ENCODE measurements at places on chromosomes 2 and 18. TPM values are rescaled to one million over a fixed set of nuclear protein-coding genes. Genes with fewer than 3 reads are reported as not detected.

The CDH19 gene
- 17.3 TPM for total RNA-seq

The CKAP2L gene
- total RNA-seq, result not detected

The GAL3ST2 gene
- not detected for total RNA-seq

The HOXD9 gene
- total RNA-seq, result not detected

The ASB18 gene
- total RNA-seq, result 49.8 TPM

The AQP12A gene
- total RNA-seq, result not detected

DNA sequence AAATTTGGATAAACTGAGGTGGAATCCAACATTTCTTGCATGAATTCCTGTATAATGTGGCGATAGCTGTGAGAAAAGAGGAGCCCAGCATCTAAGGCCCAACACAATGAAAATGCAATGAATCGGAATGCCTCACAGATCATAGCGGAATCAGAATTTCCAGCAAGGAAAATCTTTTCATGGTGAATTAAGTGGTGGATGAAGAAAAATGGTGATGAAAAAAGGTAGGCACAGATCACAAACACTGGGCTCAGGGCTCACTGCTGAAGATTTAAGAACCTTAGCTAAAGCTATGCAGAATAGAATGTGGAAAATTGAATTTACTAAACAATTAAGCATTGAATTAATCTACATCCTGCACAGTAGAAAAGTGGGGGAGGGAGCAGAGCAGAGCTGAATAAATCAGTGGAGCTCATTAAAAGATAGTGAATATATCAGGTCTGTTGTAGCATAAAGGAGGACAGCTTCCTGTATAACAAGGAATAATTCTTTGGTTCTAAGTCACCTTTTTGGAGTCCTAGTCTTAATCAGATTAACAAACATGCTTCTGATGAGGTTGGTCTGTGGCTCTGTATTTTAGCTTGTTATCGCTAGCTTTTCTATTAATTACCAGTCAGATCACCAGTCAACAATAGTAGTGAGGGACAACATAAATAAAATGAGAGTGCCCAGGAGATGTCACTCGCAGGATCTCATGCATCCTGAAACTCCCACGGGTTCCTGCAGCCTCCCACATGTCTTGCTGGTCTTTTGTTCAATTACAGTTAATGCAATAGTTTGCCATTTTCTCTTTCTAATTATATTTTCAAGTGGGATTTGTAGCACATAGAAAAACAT is 27.0 kb downstream of the MEIS1 start:
- no peaks in the 10 kb centered on the region for H3K36me3 ChIP-seq
- no peak for DNase-seq
- no peak overlapping the region for H3K4me3 ChIP-seq
- no peak overlapping the region for H3K27ac ChIP-seq

DNA sequence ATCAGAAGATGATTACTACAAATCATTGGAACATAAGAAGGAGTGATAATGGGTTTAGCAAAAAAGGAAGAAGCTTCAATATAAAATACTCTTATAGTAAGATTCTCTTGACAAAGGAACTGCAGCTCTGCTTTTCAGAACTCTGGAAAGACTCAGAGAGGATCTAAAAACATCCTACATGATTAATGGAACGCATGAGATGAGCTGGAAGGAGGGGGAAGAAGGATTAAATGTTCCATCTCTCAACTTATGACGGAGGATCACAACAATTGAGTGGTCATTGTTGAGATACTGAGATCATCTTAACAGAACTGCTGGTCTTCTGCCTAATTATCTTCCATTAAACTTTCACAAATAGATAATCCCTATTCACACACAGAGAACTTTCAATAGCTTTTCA is 267.5 kb upstream of the SLC8A1 start:
- H3K27me3 ChIP-seq, result no peaks in the 10 kb centered on the region
- H3K36me3 ChIP-seq, result no peaks in the 10 kb centered on the region
- H3K4me3 ChIP-seq, result no peak overlapping the region
- no peak for DNase-seq

DNA sequence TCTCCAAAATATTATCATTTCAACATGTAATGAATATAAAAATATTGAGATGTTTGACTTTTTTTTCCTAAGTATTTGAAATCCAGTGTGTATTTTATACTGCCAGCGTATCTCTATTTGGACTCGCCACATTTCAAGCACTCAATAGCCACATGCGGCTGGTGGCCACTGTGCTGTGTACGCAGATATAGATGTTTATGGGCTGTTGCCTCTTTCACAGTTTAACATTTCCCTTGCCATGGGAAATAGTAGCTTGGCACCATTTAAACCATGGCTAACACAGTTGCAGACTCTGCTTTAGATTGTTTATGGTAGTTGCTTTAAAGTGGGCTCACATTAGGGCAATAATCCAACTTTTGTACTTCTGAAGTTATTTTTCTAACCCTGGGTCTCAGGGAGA is 136.6 kb upstream of the ITGB6 start:
- no peak overlapping the region for H3K4me3 ChIP-seq
- DNase-seq, result no peak
- no peaks in the 10 kb centered on the region for H3K27me3 ChIP-seq
- no peak overlapping the region for H3K27ac ChIP-seq

DNA sequence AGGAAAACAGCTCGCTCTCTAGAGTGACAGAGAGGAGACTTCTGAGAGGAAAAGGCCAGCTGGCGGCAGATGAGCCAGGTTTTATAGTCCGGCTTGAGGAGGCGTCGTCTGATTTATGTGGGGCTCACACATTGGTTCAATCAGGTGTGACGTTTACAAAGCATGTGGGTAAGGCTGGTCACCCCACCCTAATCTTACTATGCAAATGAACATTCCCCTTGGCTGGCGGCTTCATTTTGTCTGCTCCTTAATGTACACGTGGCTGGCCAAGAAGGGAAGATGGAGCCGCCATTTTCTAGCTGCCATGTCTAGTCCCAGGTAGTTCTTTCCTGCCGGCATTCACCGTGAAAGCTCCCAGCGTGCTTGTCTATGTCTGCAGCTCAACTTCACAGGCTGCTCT is 299.1 kb upstream of the SPRED2 start:
- H3K27me3 ChIP-seq, result peaks cover 8% of the 10 kb centered on the region
- no peak for DNase-seq
- no peak overlapping the region for H3K27ac ChIP-seq
- H3K4me3 ChIP-seq, result no peak overlapping the region
- no peaks in the 10 kb centered on the region for H3K4me1 ChIP-seq
- no peaks in the 10 kb centered on the region for H3K36me3 ChIP-seq

- H3K36me3 ChIP-seq, result no peaks in the 10 kb centered on the region
- no peak for DNase-seq
- no peak overlapping the region for H3K4me3 ChIP-seq
- H3K27me3 ChIP-seq, result no peaks in the 10 kb centered on the region
- no peaks in the 10 kb centered on the region for H3K4me1 ChIP-seq
These were observed 493.2 kb upstream of the FANCL start for GRCh38 chr2:58734365-58734764.

DNA sequence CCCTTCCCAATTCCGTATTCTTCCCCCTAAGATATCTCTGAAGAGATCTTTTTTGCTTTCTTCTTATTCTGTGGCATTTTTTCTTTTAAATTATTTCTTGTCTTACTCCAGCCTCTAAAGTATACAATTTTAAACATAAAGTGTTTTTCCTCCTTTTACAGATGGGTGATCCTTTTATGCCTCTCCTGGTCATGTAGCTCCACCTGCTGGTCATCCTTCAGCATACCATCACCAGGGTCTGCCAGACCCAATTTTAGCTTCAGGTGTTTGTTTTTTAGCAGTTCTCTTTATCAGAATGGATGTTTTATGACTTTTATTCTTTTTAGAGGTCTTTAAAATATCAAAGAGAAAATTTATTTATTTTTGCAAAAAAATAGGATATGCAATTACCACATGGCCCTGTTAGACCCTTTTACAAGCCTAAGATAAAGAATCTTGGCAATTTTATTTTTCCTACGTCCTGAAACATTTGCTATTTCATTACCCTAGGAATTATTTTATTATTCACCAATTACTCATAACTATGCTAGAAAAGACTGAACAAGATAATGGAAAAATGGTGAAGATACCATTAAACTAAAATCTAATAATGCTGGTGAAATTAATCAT is 55.5 kb downstream of the PIGN start:
- H3K27me3 ChIP-seq, result no peaks in the 10 kb centered on the region
- peaks cover 7% of the 10 kb centered on the region for H3K36me3 ChIP-seq
- no peaks in the 10 kb centered on the region for H3K4me1 ChIP-seq
- no peak overlapping the region for H3K27ac ChIP-seq
- H3K4me3 ChIP-seq, result no peak overlapping the region

DNA sequence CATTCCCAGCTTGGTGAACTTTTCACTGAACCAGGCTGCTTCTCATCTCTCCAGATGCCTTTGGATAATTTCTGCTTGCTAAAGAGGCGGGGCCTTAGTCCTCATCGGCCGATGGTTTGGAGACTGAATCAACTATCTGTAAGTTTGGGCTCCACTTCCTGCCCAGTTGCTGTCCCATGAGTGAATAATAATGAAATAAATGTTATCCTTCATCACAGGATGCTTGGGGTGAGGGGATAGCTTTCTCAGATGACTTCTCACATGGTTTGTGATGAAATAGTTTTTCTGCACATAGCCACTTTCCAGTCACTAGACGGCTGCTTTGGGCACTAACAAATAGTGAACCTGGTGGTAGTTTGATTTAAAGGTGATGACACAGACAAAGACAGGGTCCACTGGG is 376.6 kb upstream of the TRIB2 start:
- DNase-seq, result no peak
- no peak overlapping the region for H3K4me3 ChIP-seq

DNA sequence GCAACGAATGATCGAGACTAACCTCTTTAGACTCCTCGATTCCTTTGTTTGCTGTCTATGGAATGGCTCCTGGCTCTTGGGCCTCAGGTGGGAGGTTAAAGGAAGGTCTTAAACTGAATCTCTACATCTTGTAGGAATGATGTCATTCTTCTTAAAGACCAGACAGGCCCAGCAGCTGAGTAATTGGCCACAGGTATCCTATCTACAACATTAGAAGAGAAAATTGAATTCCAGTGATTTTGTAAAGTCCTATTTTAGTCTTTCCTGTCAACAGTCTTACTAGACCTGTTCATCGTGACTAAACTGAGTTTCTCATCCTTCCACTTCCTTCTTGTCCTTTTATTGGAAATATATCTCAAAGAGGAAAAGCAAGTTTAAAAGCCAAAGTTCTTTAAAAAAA is 274.8 kb downstream of the ALPK2 start:
- DNase-seq, result no peak
- no peaks in the 10 kb centered on the region for H3K27me3 ChIP-seq
- H3K4me1 ChIP-seq, result no peaks in the 10 kb centered on the region

DNA sequence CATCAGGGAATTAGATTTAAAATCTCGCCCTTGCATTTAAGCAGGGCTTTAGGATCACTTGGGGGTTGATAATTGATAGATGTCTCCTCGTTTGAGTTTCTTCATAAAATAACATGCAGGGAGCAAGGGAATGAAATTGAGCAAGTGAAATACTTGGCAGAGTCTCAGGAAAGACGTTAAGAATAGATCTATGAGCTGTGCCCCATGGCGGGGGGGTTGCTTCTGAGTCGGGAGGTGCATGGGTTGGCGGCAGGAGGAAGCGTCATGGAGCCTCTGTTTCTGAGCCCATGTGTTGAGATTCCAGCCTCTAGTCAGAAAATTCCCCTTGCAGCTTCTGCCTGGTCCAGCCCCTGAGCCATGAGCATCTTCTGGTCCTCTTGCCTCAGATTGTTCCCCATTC is 82.0 kb downstream of the APOB start:
- DNase-seq, result no peak
- no peaks in the 10 kb centered on the region for H3K4me1 ChIP-seq
- no peak overlapping the region for H3K4me3 ChIP-seq
- H3K27me3 ChIP-seq, result peaks cover 23% of the 10 kb centered on the region
- no peaks in the 10 kb centered on the region for H3K36me3 ChIP-seq

- H3K36me3 ChIP-seq, result no peaks in the 10 kb centered on the region
- no peak overlapping the region for H3K4me3 ChIP-seq
- H3K4me1 ChIP-seq, result no peaks in the 10 kb centered on the region
These were observed 116.4 kb downstream of the TAF4B start for GRCh38 chr18:26342646-26343045.

DNA sequence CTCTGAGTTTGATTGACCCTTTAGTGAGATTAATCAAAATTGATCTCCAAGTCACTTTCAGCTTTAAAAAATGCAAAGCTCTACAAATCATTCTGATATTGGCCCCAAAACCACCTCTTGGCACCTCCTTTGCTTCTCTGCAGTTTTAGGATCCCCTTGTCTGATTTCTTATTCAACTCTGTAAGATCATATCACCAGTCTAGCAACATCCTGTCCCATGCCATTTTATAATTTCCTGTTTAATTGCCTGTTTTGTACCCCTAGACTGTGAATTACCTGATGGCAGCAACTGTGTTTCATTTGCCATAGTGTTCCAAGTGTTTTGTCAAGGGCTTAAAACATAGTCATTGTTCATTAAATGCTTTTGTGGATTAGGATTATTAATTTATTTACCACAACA is 406.3 kb upstream of the TRIB2 start:
- no peak overlapping the region for H3K27ac ChIP-seq
- H3K4me3 ChIP-seq, result no peak overlapping the region
- no peak for DNase-seq
- no peaks in the 10 kb centered on the region for H3K36me3 ChIP-seq
- no peaks in the 10 kb centered on the region for H3K27me3 ChIP-seq

DNA sequence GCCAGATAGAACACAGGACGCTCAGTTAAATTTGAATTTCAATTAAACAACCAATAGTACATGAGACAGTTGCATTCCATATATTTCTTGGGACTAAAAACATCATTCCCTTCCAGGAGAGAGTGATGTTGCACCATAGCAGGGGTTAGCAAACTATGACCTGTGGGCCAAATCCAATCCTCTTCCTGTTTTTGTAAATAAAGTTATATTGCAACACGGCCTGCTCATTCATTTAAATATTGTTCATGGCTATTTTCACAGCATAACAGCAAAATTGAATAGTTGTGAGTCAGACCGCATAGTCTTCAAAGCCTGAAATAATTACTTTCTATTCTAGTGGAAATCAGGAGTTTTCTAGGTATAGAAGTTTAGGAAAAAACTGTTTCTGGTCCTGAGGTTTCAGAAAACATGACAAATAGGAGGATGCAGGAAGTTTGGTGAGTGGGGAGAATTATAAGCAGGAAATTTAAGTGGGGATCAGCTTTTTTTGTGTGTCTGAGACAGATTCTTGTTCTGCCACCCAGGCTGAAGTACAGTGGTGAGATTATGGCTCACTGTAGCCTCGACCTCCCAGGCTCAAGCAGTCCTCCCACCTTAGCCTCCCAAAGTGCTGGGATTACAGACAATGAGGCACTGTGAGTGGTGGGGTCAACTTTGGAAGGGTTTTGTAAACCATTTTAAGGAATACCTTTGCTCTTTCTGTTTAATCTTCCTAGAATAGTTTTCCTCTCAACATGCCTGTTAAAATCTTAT is 131.5 kb downstream of the SOCS6 start:
- H3K27ac ChIP-seq, result no peak overlapping the region
- H3K4me3 ChIP-seq, result no peak overlapping the region
- H3K27me3 ChIP-seq, result no peaks in the 10 kb centered on the region
- peaks cover 9% of the 10 kb centered on the region for H3K4me1 ChIP-seq

GRCh38 chr2:62760555-62760954 is 55.0 kb downstream of the EHBP1 start:
- H3K4me3 ChIP-seq, result no peak overlapping the region
- H3K36me3 ChIP-seq, result no peaks in the 10 kb centered on the region
- no peak overlapping the region for H3K27ac ChIP-seq
- no peak for DNase-seq
- no peaks in the 10 kb centered on the region for H3K27me3 ChIP-seq
- no peaks in the 10 kb centered on the region for H3K4me1 ChIP-seq

- no peaks in the 10 kb centered on the region for H3K27me3 ChIP-seq
- H3K4me3 ChIP-seq, result no peak overlapping the region
- DNase-seq, result no peak
- no peak overlapping the region for H3K27ac ChIP-seq
- no peaks in the 10 kb centered on the region for H3K36me3 ChIP-seq
These were observed 220.9 kb downstream of the LDLRAD4 start for GRCh38 chr18:13439461-13439860.
